ENCODE measurements at places on chromosomes 3 and 15.

- no peak for DNase-seq
Measured at GRCh38 chr3:184618811-184619210, 57.2 kb downstream of the EPHB3 start.

DNA sequence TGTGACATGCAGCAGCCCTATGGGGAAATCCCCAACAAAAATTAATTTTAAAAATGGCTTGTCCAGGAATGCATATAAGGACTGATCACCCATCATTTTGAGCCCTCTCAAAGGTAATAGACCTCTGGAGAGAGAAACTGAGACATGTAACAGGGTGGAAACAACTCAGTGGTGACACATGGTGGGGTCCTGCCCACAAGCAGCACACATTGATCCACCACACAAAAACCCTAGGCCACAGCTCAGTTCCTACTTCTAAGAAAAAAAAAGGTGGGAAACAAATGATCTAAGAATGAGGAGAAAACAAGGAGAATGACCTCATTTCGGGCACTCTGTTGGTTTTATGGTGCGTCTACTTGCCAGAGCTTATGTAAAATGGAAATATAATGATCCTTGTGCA is 1.9 kb upstream of the SLC41A3 start:
- no peak for DNase-seq

GRCh38 chr15:63870043-63870394 is 36.3 kb upstream of the HERC1 start:
- DNase-seq, result no peak

DNA sequence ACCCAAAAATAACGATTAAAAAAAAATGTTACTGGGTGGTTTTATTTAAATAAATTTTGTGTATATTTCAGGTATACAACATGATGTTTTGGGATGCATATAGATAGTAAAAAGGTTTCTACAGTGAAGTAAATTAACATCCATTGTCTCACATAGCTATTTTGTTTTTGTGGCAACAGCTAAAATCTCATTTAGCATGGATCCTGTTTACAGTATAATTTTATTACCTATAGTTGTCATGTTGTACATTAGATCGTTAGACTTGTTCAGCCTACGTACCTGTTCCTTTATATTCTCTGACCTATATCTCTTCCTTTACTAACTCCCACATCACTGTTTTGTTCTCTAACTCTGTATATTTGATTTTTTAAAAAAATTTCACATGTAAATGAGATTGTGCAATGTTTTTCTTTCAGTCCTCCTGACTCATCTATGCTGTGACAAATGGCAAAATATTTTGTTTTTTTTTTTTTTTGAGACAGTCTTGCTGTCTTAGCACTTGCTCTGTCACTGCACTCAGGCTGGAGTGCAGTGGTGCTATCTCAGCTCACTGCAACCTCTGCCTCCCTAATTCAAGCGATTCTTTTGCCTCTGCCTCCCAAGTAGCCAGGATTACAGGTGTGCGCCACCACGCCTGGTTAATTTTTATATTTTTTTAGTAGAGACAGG is 45.6 kb downstream of the OIP5 start:
- DNase-seq, result no peak

DNA sequence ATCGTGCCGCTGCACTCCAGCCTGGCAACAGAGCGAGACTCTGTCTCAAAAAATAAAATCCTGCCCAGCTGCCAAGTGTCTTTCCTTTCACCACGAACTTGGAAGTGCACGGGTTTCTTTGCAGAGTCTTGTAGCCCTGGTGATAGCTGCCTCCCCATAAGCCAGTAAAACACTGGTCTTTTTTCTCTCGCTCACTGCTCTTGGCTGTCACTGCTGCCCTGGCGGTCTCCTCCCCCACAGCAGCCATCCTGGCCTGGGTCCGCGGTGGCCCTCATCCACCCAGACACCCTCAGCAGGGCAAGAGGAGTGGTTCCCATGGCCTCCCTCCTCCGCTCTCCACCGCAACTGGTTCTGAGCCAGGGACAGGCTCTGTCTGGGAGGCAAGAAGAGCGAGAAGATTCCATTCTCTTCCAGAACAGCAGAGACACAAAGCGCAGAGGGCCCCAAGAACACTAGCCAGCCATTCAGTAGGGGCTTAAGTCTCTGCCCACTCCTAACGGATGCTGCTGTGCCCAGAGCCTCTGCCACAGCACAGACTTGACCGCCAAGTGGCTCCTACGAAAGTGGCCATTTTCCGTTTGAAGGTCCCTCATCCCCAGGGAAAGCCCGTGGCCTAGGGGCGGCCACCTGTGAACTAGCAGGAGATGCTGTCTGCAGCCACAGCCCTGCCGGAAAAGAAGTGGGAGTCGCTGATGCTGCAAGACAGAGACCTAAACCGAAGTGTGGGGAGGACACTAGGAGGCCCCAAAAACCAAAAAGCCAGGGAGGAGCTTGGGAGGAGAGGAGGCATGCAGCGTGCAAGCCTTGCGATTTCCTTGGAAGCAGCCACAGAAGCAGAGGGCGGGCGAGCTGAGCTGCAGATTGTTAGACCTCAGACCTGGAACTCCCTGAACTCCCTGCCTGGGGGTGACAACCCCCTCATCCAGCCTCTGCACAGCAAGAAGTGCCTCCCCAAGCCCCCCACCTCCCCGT is 44.1 kb downstream of the KLHL25 start:
- DNase-seq, result no peak

DNA sequence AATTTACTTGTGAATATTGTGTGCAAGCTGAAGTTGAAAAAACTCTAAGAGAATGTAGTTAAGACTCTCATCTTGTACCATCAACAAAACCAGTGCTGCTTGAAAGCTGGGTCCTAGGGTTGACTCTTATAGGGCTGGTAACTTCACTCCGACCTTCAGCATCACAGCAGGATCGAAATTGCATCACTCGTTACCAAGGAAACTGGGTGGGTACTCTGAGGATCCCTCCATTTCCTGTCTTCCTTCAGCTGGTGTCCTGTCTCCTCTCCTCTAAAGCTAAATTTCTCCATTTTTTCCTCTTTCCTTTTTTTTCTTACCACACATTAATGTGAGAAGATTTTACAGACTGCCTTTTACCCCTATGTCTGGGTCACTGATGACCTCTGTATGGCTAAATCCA is 3.0 kb upstream of the APH1B start:
- DNase-seq, result no peak

DNA sequence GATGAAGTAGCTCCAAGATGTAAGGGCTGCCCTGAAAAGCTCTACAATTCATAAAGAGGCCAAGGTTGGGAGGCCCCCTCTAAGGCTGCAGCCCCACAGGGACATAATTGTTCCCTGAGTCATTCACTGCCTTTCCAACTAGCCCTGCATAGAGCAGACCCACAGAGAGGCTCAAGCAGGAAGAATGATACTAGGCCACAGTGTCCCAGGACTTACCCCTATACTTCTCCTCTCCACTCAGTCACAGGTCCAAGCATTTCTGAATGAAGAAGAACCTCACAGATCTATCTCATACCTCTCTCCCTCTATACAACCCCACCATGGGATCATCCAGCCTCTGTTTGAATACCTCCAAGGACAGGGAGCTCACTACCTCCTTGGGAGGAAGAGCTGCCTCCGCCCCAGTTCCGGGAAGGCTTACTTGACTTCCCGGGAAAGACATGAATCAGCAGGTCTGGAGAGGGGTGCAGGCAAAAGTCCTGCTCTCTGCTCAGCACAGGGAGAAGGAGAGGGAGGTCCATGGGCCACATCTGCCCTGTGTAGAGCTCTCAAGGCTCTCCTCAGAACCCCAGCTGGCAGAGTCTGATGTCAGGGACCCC is 6.9 kb upstream of the SKIC8 start:
- DNase-seq, result no peak

DNA sequence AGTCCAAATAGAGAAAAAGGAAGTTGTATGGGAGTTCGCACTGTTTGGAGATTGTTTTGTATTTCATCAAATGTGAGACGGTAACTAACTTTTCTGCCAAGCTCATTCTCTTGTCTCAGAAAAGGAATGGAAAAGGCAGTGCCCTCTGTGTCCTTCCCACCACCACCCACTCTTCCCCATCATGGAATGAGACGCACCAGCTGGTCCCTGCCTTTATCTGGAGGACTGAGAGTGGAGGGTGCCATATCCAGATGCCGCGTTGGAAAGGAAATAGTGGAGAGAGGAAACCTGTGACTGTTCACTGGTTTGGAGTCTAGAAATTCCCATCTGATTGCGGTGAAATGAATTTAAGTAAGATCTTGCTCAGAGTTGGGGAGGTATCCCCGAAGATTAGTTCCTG is 3.7 kb upstream of the CCK start:
- DNase-seq, result no peak

GRCh38 chr15:99978426-99978825 is 245.2 kb upstream of the LYSMD4 start:
- no peak for DNase-seq

GRCh38 chr15:49415638-49416037 is 7.4 kb upstream of the FGF7 start:
- no peak for DNase-seq

GRCh38 chr15:80476036-80476435 is 71.9 kb downstream of the ARNT2 start:
- no peak for DNase-seq

GRCh38 chr3:112965656-112966055 is 9.2 kb downstream of the CD200R1 start:
- DNase-seq, result no peak

DNA sequence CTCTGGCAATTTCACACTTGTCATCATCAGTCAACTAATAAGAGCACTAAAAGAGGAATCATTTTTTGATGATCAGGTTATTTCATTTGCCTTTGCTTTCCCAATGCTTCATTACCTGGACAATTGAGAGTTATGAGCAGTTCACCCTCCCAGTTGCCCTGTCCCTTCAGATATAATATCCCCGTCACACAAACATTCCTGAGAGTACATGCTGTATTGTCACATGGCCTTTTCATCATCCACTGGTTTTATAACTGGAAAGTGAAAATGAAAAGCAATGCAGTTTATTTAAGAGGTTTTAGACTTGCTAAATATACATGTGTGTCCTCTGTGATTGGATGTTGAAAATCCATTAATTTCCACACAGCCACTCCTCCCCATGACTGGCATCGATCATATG is 9.0 kb downstream of the RORA start:
- no peak for DNase-seq

- no peak for DNase-seq
Measured at GRCh38 chr15:63082366-63082765, 39.3 kb upstream of the LACTB start.

Data from cortex of kidney (tissue), 1 donor.